ENCODE measurements at places on chromosomes 2 and 18.

DNA sequence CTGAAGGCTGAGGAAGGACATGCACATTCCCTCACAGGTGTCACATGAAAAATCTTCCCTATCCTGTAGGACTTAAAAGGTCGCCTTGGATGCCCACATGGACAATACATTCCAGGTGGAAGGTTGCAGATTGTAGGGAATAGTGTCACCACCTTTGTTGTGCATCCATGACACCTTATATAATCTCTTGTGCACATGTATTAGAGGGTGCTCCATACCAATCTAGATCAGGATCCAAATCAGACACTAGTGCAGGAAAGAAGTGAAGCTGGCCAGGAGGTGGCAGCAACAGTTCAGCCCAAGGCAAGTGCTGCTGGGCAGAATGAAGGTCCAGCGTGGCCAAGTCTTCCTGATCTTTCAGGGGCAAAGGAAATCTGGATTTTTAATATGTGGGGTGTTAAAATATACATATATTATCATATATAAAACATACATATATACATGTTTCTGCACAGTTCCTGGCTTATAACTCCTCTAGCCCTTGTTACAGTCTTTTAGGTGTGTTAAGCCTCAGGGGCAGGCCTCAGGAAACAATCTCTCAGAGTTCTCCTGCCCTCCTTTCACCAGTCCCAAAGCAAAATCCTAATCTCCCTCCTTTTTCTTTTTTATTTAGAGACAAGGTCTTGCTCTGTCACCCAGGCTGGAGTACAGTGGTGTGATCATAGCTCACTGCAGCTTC is 16.6 kb downstream of the NIF3L1 start:
- peak; percentile 75 for DNase-seq

DNA sequence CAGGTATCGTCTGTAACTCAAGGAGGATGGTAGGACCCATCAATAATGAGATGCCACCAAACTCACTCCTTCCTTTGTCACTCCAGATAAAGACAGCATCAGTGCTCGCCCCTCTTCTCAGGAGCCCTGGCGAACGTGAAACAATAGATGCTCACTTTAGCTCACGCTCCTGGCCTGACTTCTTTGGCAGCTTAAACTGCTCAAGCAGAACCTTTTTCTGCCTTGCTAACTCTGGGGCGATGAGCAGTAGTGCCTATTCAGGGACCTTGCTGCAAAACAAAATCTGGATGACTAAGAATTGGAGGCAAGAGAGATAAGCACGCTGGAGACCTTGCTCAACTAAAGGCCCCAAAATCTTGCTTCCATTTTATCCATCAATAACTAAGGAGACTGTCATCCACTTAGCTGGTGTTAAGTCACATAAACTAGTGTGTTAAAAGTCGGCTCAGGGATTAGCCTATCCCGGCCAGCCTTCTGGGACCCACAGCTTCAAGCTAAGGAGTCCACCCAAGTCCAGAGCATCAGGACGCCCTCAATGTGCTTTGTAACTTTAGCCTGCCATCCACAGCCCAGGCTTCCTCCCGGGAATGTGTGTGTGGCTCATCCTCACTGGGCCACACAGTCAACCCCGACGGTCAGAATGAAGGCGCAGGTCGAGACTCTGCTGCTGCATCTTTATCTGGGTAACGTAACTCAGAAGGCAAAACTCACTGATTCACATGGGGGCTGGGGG is 38.9 kb downstream of the ZNF516 start:
- no peak for DNase-seq

DNA sequence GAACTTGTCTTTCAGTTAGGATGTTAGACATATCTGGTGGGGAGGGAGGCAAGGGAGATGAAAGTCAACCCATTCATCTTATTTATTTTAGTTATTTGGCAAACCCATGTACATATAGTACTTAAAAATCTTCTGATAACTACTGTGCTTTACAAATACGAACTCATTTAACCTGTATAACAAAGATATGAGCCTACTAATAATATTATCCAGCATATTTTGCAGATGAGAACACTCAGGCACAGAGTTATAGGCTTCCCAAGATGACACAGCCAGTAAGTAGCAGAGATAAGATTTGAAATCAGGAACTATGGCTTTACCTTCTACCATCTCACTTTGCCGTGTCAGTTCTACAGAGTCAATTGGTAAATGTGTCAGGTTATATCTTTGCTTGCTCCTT is 262.6 kb upstream of the DOK6 start:
- no peak for DNase-seq

- peak; percentile 22 for DNase-seq
These were observed 156.4 kb downstream of the IKZF2 start for GRCh38 chr2:212994976-212995375.

GRCh38 chr18:3648641-3649040 is 198.7 kb downstream of the TGIF1 start:
- peak; percentile 23 for DNase-seq

- no peak for DNase-seq
These were observed 189.5 kb upstream of the HDAC4 start for GRCh38 chr2:239590276-239590675.

DNA sequence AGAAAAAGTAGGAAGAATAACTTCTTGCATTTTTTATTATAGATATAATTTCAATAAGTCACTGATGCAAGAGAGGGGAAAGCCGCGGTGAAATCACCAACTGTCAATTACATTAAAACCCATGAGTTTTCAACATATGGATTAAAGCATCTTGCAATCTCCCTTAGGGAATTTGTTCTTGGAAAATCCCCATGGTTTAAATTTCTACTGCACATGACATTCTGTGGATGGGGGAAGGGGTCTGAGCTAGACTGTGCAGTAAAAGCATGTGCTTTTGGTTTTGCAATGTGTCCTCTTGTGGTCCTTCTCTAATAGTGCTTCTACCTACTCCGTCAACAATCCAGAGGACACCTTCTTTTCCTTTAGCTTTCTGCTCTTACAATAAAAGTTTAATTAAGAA is 894.0 kb downstream of the DCDC2C start:
- no peak for DNase-seq

GRCh38 chr2:237026981-237027711 is 58.5 kb upstream of the COPS8 start:
- peak; percentile 77 for DNase-seq

- peak; percentile 73 for DNase-seq
These were observed 70.6 kb downstream of the RPE start for GRCh38 chr2:210072922-210073509.

- DNase-seq = peak; percentile 87
These were observed 384.3 kb upstream of the LYPD1 start for GRCh38 chr2:133054297-133054696.

DNA sequence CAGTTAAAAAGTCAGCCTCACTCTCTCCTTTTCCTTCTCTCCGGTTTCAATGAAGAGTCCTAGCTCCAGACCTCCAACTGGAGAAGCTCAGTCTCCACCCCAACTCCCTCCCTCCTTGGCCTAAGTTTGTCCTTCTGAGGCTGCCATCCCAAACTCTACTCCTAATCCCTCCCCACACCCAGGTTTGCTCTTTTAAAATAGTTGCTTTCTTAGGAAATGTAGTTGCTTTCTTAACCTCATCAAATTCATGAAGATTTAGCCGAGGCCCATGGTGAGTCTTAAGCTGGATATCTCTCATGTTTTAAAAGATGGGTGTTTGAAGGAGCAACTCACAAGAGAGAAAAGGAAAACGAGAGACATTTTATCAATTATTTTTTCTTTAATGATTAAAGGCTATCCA is 937 bp upstream of the LANCL1 start:
- peak; percentile 32 for DNase-seq

DNA sequence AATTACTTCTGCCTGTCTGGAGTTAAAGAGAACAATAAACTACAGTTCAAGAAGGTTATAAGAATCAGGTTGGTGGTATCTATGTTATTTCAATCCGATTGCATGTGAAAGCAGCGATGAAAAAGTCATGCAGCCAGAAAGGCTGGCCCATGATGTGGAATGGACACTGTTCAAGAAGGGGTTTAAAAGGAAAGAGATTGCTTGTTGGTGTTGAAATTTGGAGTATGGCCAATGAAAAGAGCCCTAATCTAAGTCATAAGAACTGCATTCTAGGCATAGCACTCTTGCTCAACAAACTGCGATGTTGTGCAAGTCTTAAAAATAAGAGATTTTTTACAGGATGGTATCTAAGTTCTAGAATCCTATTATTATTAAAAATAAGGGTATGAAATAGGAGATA is 61.3 kb downstream of the EFEMP1 start:
- peak; percentile 96 for DNase-seq

GRCh38 chr18:13565228-13565627 is 161.1 kb downstream of the FAM210A start:
- no peak for DNase-seq

- no peak for DNase-seq
These were observed 15.7 kb upstream of the TTC39C start for GRCh38 chr18:23998820-23999219.

DNA sequence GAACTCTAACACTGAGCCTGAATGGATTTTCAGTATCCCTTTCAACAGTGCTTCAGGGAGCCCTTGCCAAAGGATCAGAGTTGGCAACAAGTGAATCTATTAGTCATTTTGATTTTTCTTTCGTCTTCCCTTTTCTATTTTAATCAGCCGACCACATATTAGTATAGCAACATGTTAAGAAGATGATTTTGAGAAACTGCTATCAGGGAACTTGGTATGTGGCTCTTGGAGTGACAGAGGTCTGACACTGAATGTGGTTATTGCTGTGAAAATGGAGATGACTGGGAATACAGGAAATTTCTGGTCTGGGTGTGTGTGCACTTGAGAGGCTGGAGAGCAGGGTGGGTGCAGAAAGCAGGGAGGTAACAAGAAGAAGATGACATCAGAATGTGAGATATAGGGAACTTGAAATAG is 28.7 kb upstream of the IL1RL1 start:
- DNase-seq = peak; percentile 43

DNA sequence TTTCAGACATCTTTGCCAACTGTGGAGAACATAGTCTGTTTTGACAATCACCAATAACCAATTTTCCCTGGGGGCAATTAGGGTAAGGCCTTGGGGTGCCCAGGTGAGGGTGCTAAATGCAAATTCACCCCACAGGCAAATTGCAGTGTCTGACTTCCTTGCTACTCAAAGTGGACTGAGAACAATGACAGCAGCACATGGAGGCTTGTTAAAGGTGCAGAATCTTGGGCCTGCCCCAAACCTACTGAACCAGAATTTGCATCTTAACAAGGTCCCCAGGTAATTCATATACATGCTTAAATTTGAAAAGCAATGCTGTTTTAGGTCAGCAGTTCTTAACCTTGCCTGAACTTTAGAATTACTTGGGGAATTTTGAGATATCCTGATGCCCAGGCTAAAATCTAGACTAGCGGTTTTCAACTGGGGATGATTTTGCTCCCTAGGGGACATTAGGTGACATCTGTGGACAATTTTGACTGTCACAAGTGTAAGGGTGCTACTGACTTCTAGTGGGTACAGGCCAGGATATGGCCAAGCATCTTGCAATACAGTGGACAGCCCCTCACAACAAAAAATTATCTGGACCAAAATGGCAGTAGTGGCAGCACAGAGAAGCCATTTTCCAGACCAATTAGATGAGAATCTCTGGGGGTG is 80.2 kb upstream of the GCFC2 start:
- no peak for DNase-seq

GRCh38 chr2:3986063-3986462 is 282.7 kb downstream of the DCDC2C start:
- DNase-seq = no peak

- DNase-seq = no peak
These were observed 452.2 kb upstream of the HNRNPA3 start for GRCh38 chr2:176760439-176760838.

DNA sequence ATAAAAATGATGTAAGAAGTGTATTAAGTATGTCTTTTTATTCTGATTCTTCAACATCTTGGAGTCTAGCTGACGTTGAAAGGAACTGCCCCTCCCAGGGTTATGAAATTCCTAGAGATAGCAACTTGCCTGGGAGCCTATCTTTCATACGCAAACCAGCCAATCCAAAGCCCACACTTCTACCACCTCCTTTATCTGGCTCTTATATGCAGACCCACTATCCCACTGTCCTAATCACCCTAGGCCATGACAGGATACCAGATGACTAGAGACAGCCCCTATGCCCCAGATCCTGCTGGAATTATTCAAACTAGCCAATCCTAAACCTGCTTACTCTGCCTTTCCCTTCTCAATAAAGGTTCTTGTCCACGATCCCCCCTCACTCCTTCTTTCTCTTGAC is 11.8 kb upstream of the CDC42EP3 start:
- no peak for DNase-seq

- DNase-seq = no peak
These were observed 642.7 kb downstream of the ARHGAP15 start for GRCh38 chr2:143771939-143772338.

- DNase-seq = no peak
These were observed 34.1 kb downstream of the NHEJ1 start for GRCh38 chr2:219126555-219126954.

DNA sequence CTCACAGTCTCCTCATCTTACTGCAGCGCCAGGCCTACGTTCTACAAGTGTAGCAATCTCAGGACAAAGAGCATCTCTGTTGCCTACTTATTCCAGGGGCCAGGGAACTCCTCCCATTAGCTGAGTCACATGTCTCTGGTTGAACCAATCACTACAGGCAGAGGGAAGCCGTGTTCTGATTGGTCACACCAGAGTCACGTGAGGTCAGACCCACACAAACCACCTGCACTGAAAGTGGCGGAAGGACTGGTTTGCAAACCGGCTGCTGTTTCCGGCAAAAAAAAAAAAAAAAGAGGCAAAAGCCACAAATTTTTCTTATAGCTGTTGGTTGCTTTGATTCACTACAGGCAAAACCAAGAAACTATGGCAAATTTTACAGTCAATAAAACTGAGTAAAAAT is 21.9 kb upstream of the USP14 start:
- no peak for DNase-seq

DNA sequence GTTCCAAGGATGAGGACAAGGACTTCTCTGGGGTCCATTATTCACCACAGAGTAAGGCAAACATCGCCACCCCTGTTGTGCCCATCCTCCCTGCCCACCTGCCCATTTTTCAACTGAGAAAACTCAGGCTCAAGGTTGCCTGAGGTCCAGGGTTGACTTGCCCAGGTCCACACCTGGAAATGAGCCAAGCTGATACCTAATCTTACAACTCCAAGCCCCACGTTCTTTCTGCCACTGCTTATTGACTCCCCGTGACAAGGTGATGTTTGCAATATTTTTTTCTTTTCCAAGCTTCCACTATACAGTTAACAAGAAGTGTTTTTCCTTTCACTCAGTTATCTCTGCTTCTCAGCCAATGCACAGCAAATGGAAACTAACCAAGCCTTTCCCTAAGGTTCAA is 39.0 kb downstream of the RNF152 start:
- DNase-seq = no peak

- no peak for DNase-seq
These were observed 409.5 kb upstream of the POU3F3 start for GRCh38 chr2:104444392-104444791.

DNA sequence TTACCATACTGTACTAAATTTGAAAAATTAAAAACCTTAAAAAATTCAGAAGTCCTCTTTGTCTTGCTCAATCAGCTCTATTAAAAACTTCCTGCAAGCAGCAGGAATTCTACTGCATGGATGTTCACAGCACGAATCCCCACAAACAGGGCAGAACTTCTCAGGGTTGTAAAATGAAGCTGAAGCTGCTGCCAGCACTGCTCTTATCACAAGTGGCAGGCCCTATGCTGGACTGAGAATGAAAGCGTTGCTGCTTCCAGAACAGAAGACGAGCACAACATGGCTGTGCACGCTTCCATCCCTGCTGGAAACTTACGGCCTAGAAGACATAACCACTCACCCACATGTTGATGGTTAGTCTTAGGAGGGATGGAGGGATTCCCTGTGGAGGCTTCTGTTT is 134.0 kb downstream of the RAB3GAP1 start:
- DNase-seq = no peak
